CD4-positive, alpha-beta T cell treated with Interleukin-6 at 100 ng/mL for 8 hours (primary cell): ENCODE measurements at places on chromosomes 6 and 20.

GRCh38 chr6:110392727-110393126, 22.6 kb downstream of the DDO start:
- DNase-seq: no peak

- no peak for DNase-seq
These were observed 968.9 kb upstream of the EYS start for GRCh38 chr6:66675906-66676305.

DNA sequence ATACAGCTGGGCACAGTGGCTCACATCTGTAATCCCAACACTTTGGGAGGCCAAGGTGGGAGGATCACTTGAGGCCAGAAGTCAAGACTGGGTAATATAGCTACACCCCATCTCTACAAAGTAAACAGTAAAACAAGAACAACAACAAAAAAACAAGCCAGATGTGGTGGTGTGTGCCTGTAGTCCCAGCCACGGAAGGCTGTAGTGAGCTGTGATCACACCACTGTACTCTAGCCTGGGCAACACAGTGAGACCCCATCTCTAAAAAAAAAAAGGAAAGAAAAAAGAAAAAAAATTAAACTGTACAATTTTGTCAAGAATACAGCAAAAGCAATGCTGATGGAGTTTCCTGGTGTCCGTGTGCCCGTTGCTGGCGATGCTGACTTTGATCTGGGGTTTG, 47.2 kb upstream of the SLCO4A1 start:
- no peak for DNase-seq

- DNase-seq: no peak
These were observed 178.5 kb downstream of the SASH1 start for GRCh38 chr6:148521158-148521557.

DNA sequence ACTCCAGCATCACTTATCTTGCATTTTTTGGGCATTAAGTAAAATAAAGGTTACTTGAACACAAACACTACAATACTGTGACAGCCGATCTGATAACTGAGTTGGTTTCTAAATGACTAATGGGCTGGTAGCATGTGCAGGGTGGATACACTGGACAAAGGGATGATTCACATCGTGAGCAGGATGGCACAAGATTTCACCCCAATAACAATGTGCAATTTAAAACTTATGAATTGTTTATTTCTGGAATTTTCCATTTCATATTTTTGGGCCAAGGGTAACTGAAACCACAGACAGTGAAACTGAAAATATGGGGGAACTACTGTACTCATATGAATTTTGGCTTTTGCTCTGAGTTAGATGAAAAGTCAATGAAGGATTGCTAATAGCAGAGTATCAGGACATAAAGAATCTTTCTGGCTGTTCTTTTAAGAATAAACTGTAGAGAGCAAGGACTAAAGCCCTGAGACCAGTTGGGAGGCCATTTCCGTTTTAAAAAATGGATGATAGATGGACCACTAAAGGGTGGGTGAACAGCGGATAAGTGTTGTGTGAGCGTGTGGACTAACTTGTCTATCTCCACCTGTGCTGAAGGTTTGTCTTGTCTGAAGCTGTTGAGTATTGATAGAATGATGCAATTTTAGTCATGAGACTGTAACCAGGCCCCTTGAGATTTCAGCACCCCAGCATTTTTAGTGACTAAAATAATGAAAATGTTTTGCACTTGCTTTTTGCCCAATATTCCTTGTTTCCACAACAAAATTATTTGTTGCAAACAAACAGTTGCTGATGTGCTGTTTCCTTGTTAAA, 8.2 kb downstream of the SPINT3 start:
- no peak for DNase-seq
